ENCODE measurements at places on chromosomes 5 and 9. TPM values are rescaled to one million over a fixed set of nuclear protein-coding genes. Genes with fewer than 3 reads are reported as not detected.

DNA sequence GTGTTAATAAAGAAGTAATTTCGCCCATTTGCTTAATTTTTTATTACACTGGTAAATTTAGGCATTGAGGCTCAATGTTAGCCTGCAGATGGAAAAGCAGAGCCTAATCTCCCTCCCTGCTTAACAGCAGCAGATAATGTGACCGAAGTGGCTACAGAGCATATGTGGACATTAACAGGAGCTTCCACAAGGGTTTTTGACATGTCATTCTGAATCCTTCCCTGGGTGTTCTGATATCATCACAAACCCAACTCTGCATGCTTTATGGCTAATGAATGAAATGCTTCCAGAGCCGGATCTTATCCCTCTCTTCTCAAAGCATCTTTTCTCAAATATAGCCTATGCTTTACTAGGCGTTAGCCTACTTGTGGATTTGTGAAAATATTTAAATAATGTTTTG is 208.6 kb downstream of the CAAP1 start:
- H3K36me3 ChIP-seq: no peaks in the 10 kb centered on the region
- no peak overlapping the region for H3K27ac ChIP-seq
- peaks cover 3% of the 10 kb centered on the region for H3K4me1 ChIP-seq
- no peak for DNase-seq

GRCh38 chr9:23586906-23587305 is 239.1 kb downstream of the ELAVL2 start:
- peak overlapping the region; percentile 93 for H3K27ac ChIP-seq
- H3K27me3 ChIP-seq: no peaks in the 10 kb centered on the region
- peak; percentile 87 for DNase-seq
- H3K36me3 ChIP-seq: no peaks in the 10 kb centered on the region
- H3K4me1 ChIP-seq: peaks cover 54% of the 10 kb centered on the region
- peak overlapping the region; percentile 45 for H3K4me3 ChIP-seq

Gene FBP1
- total RNA-seq: not detected

GRCh38 chr5:136120529-136120928 is 12.1 kb upstream of the SMAD5 start:
- no peaks in the 10 kb centered on the region for H3K27me3 ChIP-seq
- no peaks in the 10 kb centered on the region for H3K4me1 ChIP-seq
- H3K4me3 ChIP-seq: no peak overlapping the region
- no peak for DNase-seq

Gene PRDM9
- total RNA-seq: not detected
